ENCODE measurements at places on chromosomes 2 and 18.
A peak's percentile ranks its signal among the peaks of the same experiment; 100 is the strongest.

DNA sequence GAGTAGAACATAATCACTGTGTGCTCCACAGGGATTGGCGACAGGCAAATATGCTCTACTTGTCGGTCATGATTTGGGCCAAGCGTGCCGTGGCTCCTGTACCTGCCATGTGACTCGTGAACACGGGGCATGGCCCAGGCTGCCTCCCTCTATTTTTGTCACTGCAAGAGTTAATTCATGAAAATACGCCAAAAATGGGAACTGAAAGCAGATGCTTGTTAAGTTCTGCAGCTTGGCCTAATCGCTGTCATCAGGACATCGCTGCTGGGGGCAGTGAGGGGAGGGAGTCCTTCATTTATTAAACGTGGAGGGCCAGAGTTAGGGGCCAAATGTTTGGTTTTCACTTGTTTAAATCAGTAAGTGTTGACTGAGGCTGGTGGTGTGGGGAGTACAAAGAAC, 177.8 kb downstream of the BCL2 start:
- no peak for DNase-seq

GRCh38 chr18:46917803-46918600, 600 bp downstream of the KATNAL2 start:
- peak; percentile 70 for DNase-seq

DNA sequence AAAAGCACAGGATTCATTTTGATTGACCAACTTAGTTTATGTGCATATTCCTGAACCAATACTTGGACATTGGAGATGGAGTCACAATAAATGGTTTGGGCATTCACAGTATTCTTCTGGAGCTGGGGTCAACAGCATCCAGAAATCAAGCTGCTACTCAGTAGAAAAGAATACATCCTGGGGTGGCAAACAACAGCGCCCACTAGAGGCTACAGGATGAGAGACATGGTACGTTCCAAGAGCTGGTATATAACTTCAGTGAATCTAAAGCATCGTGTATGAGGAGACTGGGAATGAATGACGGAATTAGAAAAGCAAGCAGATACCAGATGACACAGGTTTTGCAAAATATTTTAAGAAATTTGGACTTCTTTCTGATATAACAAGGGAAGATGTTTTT, 142.9 kb upstream of the FIGN start:
- peak; percentile 28 for DNase-seq

DNA sequence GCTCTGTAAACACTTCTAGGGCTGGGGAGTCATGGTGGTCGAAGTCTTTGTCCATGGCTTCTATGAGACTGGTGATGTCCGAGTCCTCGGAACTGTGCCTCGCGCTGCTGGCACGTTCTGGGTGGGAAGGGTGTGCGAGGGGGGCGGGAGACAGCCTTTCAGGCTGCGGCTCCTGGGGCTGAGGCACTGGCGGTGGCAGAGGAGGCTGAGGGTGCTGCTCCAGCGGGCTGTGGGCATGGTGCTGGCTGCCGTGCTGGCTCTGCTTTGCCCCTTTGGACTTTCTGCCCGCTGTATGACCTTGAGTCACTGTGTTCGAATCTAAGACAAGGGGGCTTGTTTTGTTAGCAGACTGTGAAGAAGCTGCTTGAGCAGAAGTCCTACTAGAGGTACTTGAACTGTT, 79.0 kb downstream of the ZAP70 start:
- DNase-seq: no peak

GRCh38 chr2:3313781-3314375, 63.7 kb downstream of the EIPR1 start:
- DNase-seq: no peak
